Fibroblast of villous mesenchyme (primary cell): ENCODE measurements at places on chromosomes 12 and 14. TPM values are rescaled to one million over a fixed set of nuclear protein-coding genes. Genes with fewer than 3 reads are reported as not detected.

- DNase-seq, result no peak
Observed at GRCh38 chr14:88305528-88306322, 17.3 kb downstream of the KCNK10 start.

GRCh38 chr12:58811346-58811745 is 109.0 kb downstream of the LRIG3 start:
- DNase-seq, result no peak

DNA sequence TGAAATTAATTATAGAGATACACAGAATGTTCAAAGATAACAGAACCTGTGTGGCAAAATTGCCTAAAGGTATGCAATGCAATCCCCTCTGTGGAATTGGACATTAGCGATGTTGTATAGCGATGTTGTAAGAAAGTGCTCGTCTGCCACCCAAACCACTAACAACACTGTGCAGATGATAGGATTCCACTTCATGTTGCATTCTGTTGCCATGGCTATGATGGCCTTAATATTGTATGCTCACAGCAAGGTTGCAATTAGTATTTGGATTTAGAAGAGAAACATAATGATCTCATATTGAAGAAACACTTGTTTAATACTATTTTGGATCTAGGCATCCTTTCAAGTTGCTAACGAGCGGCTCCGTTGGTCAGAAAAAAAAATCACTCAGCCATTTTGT is 260.3 kb downstream of the BCAT1 start:
- no peak for DNase-seq

- no peak for DNase-seq
Observed at GRCh38 chr12:27534765-27535161, 10.8 kb downstream of the PPFIBP1 start.

DNA sequence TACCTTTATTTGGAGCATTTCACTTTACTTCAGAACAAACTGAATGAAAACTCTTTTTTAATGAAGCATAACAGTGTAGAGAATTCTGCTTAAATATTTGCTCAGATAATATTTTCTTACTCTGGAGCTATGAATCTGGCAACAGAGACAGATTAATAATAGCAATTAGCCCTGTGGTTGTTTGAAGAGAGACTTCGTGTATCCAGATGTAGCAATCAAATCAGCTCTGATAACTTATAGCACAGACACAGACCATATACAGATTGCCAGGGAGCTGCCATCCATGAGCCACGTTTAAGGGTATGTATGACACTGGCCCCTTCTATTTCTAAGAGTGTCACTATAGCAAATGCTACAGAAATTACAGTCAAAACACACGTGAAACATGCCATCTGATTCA is 146.6 kb downstream of the EXOC5 start:
- no peak for DNase-seq

- peak; percentile 86 for DNase-seq
Observed at GRCh38 chr12:19131025-19131444, 1.5 kb downstream of the PLEKHA5 start.

DNA sequence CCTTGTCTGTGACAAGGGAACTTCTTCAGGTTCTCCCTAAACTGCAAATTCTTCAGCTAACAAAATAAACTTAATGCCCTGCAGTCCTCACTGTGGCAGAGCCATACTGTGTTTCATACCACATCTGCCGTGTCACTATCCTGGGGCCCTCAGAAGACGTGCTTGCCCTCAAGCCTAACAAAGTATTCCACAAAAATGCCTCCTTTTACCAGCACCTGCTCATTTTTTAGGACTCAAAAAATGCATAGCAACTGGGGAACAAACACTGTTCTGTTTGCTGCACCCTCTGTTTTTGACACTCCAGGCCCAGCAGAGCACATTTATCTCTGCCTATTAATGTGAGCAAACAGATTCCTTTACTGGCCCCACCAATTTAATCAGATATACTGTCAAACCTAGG is 270.7 kb upstream of the SSTR1 start:
- no peak for DNase-seq

DNA sequence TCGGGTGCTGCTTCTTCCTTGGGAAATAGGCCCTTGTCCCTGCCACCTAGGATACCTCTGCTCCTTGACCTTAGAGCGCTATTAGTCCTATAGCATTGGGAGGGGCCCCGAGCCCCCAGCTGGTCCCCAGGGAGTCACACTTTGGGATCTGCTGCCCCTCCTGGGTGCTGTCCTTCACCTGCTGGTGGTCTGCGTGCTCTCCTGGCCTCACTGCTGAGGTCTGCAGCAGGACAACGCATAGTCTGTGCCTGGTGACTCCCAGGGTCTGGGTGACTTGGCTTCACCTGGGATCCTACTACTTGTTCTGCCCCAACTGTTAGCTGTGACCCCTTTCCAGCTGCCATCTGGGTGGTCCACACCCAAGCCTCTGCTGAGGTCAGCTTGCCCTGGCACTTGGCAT is 8.8 kb downstream of the TCL1B start:
- DNase-seq, result no peak

GRCh38 chr12:57461276-57461916 is 1.8 kb downstream of the GLI1 start:
- peak; percentile 74 for DNase-seq

DNA sequence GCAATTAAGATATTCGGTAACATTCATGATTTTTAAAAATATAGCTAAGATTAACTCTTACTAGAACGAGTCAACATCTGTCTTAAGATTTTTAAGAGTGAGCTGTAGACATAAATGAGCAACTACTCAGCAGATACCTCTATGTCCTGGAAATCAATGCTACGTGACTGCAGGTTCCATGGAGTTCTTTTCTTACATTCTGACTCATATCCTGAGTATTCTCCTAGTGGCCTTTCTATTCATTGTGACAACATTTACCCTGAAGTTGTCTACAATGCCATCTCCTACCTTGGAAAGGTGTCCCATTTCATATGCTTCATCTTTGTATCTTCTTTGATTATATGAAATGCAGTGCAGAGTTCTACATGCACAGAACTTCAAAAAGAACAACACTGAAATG is 59.9 kb downstream of the PKP2 start:
- DNase-seq, result no peak

DNA sequence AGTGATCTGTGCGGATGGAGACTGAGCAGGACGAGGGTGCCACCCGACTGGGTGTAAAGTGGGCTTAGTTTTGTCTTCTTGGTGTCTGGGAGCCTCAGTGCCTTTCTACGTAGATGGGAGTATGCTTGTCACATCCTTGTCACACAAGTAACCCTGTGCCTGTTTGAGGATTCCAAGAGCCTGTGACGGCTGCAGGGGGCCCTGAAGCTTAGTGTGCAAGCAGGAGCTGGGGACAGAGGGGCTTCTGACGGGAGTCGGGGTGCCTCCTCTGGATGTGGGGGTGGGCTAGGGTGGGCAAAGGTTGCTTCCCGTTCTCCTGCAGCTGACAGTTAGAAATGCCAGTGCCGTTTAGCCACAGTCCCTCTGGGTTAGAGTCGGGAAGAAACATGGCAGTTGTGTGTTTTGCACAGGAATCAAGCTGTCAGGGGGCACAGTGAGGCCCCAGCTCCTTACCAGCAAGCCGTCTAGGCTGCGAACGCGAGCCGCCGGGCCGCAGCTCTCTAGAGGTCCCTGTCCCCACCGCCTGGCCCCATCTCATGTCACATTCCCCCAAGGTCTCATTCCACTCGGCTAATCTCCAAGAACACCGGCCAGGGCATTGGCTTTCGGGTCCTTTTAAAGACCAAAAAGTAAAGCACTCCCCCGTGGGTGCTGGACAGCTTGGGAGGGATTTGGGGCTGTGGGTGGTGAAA is 7.0 kb downstream of the RTL1 start:
- no peak for DNase-seq

- DNase-seq, result peak; percentile 50
Observed at GRCh38 chr12:13094367-13094766, 9.1 kb downstream of the GSG1 start.

- DNase-seq, result no peak
Observed at GRCh38 chr12:69894800-69895383, 69.9 kb downstream of the MYRFL start.

GRCh38 chr12:76980196-76980595 is 85.2 kb downstream of the E2F7 start:
- DNase-seq, result no peak

DNA sequence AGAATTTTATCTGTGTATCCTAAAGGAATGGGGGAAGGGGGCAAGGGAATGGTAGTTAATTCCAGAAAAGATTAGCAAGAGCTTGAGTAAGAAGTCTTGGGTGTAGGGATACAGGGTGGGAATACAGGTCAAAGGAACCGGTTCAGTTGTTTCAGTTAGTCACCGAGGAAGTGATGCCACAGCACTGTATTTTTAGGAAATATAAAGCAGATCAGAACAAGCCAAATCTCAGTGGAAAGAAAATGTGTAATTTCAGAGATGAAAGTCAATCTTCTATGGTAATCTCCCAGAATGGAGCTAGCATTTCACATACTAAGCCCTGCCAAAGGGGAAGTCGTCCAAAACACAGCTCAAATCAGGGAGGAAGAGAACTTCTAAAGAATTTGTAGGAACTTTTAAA is 4.7 kb upstream of the TUBA1C start:
- peak; percentile 62 for DNase-seq

GRCh38 chr14:105350450-105351244 is 36.1 kb downstream of the PACS2 start:
- DNase-seq, result no peak

GRCh38 chr12:39000370-39000769 is 95.0 kb upstream of the CPNE8 start:
- no peak for DNase-seq

DNA sequence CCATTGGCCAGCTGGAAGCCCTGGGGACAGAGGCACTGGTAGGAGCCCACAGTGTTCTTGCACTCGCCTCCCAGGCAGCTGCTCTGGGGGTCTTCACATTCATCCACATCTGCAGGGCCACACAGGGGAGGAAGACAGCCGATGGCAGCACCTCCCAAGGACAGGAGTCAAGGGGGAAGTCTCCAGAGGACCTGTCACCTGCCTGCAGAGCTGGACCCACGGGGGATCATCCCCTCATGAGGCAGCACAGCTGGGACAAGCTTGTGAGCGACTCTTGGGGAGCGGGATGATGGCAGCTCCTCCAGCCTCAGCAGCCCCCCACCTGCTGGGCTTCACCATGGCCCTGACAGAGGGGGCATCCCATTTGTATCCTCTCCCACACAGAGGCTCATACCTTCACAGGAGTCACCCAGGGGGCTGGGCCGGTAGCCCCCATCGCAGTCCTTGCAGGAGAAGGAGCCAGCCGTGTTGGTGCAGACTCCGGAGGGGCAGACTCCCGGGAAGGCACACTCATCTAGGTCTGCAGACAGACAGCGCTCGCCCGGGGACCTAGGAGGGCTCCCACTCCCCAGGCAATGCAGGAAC is 15.4 kb downstream of the ISCA2 start:
- DNase-seq, result no peak

- no peak for DNase-seq
Observed at GRCh38 chr14:54812617-54813016, 90.0 kb downstream of the GCH1 start.

DNA sequence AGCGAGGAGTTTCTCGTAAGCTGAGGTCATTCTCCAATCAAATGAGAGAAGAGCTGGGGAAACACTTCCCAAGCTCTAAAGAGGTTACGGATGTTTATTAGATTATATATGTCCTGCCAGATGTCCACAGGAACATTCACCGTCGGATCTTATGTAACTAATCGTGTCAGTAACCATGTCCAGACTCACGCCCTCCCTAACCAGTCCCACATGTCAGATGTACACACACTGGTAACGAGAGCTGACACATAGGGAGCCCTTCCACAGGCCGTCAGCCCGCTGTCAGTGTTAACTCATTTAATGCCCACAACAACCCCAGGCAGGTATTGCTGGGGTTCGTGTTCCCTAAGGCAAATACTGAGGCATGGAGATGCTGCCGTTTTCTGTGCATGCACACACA is 223.7 kb upstream of the RTL1 start:
- DNase-seq, result no peak

DNA sequence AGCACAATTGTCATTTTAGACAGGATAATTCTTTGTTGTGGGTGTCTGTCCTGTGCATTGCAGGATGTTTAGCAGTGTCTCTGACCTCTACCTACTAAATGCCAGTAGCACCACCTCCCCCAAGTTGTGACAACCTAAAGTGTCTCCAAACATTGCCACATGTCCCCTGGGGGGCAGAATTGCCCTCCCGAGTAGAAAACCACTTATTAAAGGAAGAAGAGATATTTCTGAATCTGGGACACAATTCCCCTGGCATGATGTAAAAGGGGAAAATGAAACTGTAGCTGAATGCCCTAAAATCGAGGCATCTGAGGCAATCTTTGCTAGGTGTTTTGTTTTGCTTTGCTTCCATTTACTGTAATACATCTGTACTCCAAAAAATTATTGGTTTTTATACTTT is 116.8 kb upstream of the NAP1L1 start:
- no peak for DNase-seq

DNA sequence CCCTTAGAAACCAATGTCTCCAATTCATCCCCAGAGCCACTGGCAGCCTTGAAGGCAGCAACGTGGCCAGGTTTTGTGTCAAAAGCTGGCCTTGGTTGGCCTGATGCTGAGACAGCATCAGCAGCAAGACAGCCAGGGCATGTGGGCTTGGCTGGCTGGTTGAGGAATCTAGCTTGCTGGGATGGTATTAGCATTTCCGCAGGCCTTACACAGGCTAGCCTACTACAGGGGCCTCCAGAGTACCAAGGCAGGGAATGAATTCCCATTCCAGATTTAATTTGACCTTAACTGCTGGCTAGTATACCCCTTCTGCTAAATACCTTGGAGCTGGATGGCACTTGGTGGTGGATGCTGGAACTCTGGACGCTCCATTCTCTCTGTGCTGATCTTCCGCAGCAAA is 15.8 kb downstream of the NGDN start:
- DNase-seq, result no peak

DNA sequence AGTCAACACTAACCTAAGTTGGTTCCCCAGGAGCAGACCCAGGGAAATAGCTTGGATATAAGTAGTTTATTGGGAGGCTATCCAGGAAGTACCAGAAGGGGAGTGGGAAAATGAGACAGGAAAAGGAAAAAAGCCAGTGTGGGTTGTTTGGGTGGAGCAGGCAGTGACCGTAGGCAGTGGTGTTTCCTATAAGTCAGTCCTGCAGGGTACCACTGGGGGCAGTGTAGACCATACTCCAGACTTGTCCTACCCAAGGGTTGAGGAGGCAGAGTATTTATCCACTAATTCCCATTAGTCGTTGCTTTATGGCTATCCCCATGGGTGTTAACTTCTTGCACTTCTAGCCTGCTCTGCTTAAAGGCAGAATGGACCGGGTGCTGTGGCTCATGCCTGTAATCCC is 6.4 kb upstream of the CCDC60 start:
- no peak for DNase-seq

- no peak for DNase-seq
Observed at GRCh38 chr14:104134061-104134965, 4.1 kb upstream of the KIF26A start.

PTPN6 gene
- not detected in 2 replicates for total RNA-seq

KRT72 gene
- total RNA-seq, result not detected in 2 replicates

REM2 gene
- under 0.01 and 0.43 TPM in 2 replicates for total RNA-seq

COL2A1 gene
- under 0.01 TPM in 1 of 2 replicates, not detected in the other for total RNA-seq

PRPH gene
- under 0.01 TPM in 1 of 2 replicates, not detected in the other for total RNA-seq

TAS2R20 gene
- 5.2 and 5.5 TPM in 2 replicates for total RNA-seq

NTN4 gene
- 51.9 and 135 TPM in 2 replicates for total RNA-seq

FAM186B gene
- under 0.01 TPM in 2 replicates for total RNA-seq

BRAP gene
- total RNA-seq, result 18.7 and 22.9 TPM in 2 replicates

KLHL33 gene
- total RNA-seq, result under 0.01 and 0.43 TPM in 2 replicates

NPFF gene
- total RNA-seq, result not detected in 2 replicates

LRP1 gene
- 228 and 277 TPM in 2 replicates for total RNA-seq

TCL1B gene
- total RNA-seq, result not detected in 2 replicates

FLRT2 gene
- 12.9 and 14.7 TPM in 2 replicates for total RNA-seq

RIMBP2 gene
- not detected in 2 replicates for total RNA-seq

RPS6KA5 gene
- total RNA-seq, result 0.86 and 0.97 TPM in 2 replicates

EXOC5 gene
- 65.4 and 107 TPM in 2 replicates for total RNA-seq
